GDM1 (cell line): ENCODE measurements at places on chromosomes 12 and 14.

DNA sequence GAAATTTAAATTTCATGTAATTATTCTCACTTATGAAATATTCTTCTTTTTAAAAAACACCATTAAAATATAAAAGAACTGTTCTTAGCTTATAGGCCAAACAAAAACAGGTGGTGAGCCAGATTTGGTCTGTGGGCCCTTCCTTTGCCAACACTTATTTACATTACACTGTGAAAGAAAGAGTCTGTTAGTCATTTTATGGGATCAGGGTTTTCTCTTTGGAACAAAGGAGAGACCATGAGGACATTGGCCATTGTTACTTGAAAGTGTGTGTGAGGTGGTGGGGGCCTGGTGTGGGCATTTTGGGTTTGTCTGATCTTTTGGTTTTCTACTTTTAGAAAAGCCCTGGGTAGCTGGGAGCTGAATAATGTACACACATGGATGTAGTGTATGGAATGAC, 62.7 kb downstream of the TTC6 start:
- no peak for DNase-seq

DNA sequence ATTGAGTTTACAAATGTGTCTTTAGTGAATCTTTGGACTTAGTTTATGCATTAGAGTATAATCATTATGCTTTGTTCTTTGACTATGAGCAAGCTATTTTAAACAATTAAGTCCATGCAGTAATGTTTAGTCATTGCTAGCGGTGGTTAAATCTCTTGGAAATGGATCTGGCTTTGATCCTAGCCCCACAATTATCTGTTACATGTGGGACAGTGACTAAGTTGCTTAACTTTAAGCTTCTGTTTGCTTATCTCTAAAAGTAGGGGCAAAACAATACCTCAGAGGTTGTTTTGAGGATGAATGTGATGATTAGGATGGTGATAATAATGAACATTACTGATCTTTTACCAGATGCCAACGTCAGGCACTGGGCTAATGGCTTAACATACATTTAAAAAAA, 124.2 kb downstream of the NPAS3 start:
- no peak for DNase-seq

DNA sequence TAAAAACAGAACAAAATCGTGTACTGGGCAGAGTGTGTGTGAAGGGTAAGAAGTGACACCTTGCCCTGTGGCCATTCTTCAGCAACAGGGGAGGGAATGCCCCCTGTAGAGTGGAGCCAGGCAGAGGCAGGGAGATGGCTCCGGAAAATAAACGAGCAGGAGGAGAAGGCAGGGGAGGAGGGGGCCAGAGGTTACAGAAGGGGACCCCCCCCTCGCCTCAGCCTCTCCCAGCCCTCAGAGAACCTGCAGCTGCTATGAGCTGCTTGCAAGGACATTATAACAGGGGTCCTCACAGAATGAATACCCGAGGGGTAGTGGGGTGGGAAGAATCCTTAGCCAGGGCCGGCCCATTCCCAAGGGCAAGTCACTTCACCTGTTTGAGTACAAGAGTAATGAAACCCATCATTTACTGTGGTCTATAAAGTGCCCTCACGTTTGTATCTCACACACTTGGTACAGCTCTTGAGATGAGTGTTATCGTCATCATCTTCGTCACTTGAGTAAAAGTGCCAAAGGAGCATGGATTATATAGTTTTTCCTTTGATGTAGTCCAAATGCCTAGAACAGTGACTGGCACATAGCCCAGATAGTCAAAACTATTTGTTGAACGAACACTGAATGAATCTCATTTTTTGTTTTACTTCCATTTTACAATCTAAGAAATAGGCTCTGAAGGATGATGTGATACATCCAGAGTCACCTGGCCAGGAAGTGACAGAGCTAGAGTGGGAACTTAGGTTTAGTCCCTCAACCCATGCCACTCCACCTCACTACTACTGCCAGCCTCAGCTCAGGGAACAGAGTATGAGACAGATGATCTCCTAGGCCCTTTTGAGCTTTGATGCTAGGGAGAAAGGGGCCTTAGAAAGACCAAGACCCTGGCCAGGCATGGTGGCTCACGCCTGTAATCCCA, 14.5 kb downstream of the SCNN1A start:
- no peak for DNase-seq

DNA sequence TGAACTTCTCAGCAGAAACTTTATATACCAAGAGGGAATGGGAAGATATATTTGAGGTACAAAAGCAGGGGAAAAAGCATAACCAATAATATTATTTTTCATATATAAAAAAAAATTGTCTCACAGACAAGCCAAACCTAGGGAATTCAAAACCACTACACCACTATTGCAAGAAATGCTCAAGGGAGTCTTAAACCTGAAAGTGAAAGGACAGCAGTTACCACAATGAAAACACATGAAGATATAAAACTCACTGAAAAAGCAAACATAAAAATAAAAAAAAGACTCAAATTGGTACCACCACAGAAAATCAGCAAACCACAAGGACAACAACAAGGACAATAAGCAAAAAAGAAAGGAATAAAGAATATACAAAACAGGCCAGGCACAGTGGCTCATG, 131.9 kb downstream of the CEP128 start:
- no peak for DNase-seq
